NCI-H187 treated with DMSO at 0.1 percent for 48 hours (cell line): ENCODE measurements at places on chromosomes 12 and 14.

GRCh38 chr12:130680451-130680990, 35.6 kb downstream of the RIMBP2 start:
- DNase-seq: no peak

- no peak for DNase-seq
Observed at GRCh38 chr12:108734200-108734906, 3.0 kb upstream of the CORO1C start.

- DNase-seq: no peak
Observed at GRCh38 chr12:28036940-28037339, 64.4 kb upstream of the PTHLH start.

DNA sequence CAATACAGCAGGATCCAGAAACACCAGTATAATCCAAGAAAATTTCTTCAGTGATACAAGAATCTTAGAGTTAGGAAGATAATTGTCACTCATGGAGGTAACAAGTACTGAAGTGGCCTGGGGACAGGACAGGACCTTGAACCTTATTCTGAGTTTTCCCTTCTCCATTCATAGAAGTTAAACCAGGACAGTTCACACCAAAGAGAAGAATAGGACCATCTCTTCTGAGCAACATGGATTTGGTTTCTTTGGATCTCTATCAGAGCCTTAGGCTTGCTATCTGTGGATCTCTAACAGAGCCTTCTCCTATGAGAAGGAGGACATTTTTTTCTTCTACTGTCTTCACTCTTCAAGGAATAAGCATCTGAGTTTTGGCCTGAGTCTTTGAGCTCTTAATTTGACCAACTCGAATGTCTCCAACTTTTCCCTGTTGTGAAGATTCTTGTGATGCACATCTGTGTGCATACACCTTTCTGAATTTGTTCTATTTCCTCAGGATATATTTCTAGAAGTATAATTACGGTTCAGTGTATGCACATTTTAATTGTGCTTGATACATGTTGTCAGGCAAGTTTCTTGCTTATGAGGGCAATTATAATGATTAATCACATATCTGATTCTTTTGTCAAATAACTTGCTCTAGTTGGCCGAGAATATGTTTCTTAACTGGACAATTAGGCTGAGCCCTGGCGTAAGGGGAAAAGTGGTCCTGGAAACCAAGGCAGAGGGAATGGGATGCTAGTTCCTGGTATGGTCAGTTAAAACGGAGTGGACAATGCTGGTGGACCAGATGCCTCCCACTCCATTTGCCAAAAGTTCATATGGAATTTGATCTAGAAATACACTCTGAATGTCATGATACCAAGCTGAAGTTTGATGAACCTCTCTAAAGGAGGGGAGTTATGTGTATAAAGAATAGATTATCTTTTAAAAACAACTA, 6.6 kb downstream of the KRT6A start:
- DNase-seq: no peak

DNA sequence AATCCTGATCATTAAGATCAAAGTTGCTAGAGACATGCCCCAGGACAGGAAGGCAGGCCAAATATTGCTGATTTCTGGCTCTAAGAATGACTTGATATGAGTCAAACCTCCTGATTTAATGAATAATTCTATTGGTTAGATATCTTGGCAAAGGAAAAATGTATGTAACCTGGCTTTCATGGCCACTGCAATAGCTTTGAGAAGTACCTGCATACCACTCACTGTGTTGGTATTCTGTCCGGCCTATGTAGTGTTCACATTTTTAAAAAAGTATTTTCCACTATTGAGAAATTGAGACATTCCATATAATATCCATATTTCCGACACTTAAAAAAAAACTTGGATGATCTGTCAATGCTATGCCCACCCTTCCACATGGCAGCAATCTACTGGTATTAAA, 283.1 kb upstream of the SOX5 start:
- DNase-seq: no peak

DNA sequence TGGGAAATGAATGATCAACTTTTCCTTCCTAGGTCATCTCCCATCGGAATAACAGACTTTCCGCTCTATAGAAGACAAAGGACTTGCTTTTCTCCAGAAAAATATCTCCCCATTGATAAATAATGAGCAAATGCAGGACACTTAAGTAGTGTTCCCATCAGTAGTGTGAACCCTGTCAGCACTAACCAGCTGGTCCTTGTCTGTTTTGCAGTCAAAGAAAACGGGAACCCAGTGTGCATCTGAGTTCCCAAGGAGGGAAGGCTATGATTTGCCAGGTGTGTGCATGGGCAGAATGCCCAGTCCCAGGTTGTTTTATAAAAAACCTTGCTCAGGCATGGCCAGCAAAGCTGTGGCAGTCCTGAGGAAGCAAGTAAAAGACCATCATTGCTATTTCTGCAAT, 256.5 kb upstream of the HMGA2 start:
- no peak for DNase-seq

- no peak for DNase-seq
Observed at GRCh38 chr14:102671410-102671809, 79.0 kb downstream of the RCOR1 start.

- DNase-seq: no peak
Observed at GRCh38 chr12:75890141-75890540, 141.4 kb downstream of the PHLDA1 start.

DNA sequence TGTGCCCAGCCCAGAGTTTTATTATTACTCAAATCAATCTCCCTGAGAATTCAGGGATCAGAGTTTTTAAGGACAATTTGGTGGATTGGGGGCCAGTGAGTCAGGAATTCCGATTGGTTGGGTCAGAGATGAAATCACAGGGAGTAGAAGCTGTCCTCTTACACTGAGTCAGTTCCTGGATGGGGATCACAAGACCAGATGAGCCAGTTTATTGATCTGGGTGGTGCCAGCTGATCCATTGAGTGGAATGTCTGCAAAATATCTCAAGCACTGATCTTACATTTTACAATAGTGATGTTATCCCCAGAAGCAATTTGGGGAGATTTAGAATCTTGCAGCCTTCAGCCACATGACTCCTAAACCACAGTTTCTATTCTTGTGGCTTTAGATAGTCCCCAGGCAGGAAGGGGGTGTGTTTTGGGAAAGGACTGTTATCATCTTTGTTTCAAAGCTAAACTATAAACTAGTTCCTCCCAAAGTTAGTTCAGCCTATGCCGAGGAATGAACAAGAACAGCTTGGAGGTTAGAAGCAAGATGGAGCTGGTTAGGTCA, 89.1 kb upstream of the CNOT2 start:
- no peak for DNase-seq

DNA sequence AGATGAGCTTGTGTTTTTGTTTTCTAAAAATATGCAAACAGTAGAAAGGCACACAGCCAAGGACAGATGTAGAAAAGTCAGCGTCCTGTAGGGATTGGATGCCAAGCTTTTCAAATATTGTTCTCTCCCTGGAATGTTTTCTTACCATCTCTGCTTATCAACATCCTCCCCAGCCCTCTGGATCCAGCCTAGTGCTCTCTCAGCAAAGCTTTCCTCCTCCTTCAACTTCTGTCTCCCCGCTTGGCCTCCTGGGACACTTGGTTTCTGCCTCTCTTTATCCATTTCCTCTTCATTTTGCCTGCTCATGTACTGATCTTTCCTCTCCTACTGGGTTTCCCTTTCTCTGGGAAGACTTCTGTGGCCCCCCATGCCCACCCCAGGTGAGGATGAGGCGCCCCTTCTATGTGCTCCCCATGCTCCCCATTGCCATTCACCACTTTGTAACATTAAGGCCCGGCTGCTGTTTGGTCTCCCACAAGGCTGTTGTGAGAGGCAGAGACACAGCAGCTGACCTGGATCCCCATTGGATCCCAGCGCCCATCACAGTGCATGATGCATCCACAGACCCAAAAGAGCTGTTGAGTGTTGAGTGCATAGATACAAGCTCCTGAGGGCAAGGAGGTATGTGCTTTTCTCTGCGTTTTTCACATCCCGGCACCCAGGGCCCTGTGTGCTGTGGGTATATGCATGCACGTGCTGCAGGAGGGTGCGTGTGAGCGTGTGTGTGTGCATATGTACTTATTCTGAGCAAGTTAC, 38.2 kb downstream of the EVL start:
- DNase-seq: no peak

- no peak for DNase-seq
Observed at GRCh38 chr14:94386085-94387031, 2.0 kb downstream of the SERPINA1 start.

DNA sequence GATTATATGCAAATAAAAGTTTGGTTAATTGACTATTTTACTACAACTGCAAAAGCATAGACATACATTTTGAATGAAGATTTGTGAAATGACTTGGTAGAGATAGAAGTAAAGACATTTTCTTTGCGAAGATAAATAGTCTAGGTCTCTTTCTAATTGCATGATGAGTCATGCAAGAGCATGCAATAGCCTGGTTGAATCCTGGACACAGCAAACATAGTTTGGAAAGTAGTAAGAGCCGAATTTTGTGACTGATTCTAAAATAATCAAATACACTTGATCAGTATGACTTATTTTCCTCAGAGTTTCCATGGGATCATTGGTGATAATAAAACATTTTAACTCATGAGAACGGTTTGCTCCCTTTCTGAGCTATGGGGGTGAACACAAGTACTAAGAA, 27.7 kb upstream of the CAND1 start:
- no peak for DNase-seq

- no peak for DNase-seq
Observed at GRCh38 chr14:104586832-104587620, 7.5 kb downstream of the C14orf180 start.

DNA sequence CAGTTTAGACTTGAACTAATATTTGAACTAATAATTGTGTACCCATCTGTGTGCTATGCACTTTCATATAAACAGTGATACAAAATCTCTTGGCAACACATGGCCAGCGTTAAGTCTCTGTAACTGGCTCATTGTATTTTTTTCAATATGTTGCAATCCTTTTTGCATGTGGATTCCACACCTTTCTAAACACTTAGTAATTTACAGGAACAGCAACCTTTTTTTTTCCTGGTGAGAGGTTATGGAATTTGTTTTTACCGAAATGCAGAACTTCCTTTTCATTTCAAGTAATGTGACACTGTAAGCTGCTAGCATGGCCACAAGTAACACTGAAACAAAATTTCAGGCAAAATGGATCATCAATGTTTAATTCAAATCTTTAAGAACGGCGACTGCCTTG, 45.4 kb upstream of the EPS8 start:
- no peak for DNase-seq

DNA sequence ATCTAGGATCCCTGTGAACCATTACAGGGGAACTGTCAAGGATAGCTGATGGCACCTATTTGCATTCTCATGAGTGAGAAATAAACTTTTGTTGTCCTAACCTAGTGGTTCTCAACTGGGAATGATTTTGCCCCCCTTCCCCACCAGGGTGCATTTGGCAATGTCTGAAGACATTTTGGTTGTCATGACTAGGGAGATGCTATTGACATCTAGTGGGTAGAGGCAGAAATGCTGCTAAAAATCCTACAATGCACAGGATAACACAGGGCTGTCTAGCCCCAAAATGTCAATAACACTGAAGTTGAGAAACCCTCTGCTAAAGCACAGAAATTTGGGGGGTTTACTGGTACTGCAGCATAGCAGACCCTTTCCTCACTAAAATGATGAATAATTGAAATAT, 140.9 kb upstream of the SRRM4 start:
- no peak for DNase-seq

- no peak for DNase-seq
Observed at GRCh38 chr12:89775063-89775985, 66.7 kb upstream of the ATP2B1 start.

DNA sequence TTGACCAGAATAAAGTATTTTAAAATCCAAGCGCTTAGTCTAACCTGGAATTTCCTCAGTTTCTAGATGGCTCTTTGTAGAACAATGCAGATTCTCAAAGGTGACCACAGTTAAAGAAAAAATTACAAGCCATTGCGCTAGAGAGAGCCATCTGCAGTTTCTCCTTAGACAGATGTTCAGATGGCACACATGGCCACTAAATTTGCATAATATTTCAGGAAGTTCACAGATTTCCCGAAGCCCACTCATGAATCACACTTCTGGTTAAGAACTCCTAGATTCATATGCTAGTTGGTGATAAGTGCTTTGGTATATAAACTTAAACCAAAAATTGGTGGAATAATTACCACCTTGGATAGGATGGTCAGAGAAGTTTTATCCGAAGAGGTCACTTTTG, 749 bp downstream of the AKAP3 start:
- no peak for DNase-seq

DNA sequence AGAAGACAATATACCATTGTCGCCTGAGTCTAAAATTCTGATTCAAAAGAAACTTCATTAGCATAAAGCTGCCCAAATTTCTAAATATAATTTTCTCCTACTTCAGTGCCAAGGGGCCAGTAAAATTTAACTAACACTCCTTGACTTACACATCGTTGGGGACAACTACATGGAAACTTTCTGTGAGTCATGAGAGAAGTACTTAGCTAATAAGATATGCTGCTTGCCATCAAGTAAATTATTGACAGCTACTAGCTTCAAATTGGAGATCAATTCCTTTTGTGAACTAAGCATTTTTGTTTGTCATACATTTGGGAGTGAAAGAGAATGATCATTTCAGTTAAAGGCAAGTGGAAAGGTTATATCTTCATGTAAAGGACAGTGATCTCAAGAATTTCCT, 373.3 kb downstream of the MDGA2 start:
- no peak for DNase-seq

- no peak for DNase-seq
Observed at GRCh38 chr14:68133856-68134255, 314.3 kb downstream of the RAD51B start.

GRCh38 chr12:106758349-106759110, 16.0 kb upstream of the RIC8B start:
- no peak for DNase-seq

- no peak for DNase-seq
Observed at GRCh38 chr12:59744564-59744963, 148.7 kb downstream of the SLC16A7 start.

GRCh38 chr14:90545966-90546751, 149.3 kb downstream of the CALM1 start:
- DNase-seq: no peak

DNA sequence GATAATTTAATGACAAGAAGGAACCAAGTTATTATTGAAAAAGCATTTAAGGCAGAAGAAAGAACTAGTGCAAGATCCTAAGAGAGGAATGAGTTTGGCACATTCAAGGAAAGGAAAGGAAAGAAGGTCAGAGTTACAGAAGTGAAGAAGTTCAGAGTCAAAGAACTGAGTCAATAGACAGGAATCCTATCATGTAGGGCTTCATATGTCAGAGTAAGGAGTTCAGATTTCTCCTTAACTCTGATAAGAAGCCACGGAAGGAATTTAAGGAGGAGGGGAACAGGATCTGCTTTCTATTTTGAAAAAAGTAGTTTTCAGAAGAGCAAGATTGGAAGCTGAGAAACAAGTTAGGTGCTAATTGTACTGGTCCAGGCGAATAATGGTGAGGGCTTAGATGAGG, 223.1 kb upstream of the FOXN3 start:
- no peak for DNase-seq

DNA sequence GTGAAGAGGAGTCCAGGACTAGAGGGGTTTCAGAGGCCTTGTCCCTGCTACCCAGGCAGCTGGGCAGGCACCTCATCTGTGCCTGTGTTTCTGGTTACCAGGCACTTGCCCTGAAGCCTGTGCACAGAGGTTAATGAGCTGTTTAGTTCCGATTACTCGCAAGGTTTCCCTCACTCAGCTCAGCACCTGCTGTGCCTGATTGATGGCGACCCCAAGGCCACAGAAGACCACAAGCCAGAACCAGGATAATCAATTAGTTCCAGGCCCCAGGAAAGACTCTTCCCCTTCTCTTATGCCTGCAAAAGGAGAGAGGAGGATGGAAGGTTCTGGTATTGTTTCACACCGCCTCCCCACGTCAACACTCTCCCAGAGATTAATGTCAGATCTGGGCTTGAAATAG, 88.8 kb upstream of the NOS1 start:
- DNase-seq: no peak

GRCh38 chr12:97764700-97765099, 302.1 kb downstream of the RMST start:
- DNase-seq: no peak
